ENCODE measurements at places on chromosomes 3 and 15.
A peak's percentile ranks its signal among the peaks of the same experiment; 100 is the strongest.

DNA sequence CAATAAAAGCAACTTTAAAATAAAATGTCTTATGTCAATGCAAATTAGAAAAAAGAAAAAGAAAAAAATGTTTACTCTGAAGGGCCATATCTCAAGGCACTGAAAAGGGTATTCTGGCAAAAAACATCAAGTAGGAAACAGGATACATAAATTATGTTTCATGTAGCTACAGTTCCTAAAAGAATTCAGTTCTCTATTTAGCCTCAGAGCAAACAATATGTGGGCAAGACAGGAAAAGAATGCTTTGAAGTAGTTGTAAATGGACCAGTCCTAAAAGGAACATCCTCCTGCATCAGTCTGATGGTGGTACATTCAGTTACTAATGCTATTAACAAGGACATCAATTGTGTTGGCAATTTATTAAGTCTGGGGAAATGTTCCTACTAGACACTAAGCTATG is 8.1 kb downstream of the COMMD2 start:
- no peak for DNase-seq

DNA sequence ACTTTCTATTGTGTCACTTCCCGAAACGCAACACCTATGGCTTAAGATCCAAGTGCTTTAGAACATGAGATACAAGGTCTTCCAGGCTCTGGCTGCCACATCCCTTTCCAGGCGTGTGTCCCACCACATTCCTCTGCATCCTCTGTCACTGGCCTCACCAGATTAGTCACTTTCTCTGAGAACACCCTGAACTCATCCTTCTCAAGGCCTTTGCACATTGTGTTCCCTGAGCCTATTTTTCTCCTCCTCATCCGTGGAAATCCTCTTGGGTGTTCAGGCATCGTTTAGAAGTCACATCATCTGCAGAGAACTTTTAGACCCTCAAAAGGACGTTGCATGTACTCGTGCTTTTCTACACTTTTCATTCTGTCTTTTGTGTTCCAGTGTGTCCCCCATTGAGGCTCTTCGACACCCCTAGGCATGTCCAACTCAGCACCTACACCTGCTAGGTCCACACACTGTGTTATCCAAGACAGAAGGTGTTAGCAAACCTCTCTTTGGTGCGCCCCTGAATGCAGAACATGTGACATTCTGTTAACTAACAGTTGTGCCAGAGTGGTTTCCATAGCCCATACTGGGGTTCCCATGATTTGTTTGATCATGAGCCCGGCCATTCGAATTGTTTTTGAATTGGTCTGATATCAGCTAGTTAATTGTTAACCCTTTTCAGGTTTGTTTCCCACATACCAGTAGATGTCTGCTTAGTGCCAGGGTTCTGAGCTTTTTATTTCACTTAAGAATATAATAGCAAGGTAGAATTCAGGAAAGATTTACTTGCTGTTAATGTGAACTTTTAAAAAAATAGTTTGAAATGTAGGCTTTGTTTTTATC is 67.2 kb downstream of the LPP start:
- no peak for DNase-seq

DNA sequence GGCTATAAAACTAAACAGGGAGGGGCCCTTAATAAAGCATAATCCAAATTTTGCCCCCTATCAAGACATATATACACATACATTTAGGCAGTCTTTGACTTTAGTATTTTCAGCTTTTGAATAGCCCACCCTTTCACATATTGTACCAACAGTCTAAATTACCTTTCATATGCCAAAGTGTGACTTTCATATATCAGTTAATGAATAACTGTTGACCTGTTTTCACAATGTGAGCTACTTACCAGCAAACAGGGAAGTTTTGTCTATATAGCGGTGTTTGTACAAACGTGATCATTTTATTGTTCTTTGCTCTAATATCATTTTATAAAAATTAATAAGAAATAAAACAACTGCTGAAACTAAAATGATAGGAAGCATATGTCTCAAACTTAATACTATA is 28.0 kb downstream of the CEP152 start:
- no peak for DNase-seq

DNA sequence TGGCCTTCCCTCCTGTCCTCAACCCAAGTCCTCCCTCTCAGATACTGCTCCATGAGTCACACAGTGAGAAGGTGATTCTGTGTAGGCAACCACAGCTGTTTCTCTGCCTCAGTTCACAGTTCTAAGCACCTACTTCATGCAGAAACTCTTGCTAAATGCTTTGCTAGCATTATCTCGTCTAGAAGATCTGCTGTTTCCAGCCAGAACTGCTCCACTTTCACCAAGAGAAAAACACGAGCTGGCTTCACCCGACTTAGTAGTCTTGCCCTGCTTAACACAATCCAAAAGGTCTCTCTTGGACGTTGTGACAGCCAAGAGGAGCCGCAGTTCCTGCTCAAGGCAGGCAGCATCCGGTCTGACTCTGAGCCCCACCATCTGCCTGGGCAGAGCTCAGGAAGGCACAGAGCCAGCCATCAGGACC is 272.1 kb downstream of the UACA start:
- DNase-seq: no peak

- no peak for DNase-seq
Measured at GRCh38 chr15:40111888-40112287, 3.2 kb upstream of the BMF start.

- DNase-seq: no peak
Measured at GRCh38 chr15:43106486-43106829, 620 bp upstream of the UBR1 start.

GRCh38 chr3:156161172-156161571 is 40.8 kb downstream of the KCNAB1 start:
- peak; percentile 13 for DNase-seq

DNA sequence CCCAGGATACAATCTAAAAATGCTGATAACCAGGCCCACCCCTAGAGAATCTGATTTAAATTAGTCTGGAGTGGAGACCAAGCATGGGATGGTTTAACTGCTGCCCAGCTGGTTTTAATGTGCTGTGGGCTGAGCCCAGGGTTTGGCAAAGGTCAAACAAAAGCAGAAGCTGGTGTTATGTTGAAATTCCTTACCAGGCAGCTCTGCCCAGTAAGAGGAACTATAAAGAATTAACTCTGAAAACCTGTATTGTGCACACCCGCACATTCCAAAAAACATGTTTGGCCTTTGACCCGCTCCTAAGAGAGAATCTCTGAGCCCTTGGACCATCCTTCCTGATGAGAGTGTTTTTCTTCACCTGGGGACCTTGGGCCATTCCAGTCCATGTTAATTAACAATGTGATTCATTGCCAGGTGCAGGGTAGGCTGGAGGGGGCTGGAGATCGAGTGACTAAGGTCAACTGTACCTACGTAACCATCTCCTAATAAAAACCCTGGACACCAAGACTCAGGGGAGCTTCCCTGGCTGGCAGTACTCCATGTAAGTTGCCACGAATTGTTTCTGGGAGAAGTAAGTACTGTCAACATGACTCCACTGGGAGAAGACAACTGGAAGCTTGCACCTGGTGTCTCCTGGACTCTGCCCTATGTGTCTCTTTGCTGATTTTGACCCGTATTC is 10.9 kb downstream of the CCDC13 start:
- no peak for DNase-seq

DNA sequence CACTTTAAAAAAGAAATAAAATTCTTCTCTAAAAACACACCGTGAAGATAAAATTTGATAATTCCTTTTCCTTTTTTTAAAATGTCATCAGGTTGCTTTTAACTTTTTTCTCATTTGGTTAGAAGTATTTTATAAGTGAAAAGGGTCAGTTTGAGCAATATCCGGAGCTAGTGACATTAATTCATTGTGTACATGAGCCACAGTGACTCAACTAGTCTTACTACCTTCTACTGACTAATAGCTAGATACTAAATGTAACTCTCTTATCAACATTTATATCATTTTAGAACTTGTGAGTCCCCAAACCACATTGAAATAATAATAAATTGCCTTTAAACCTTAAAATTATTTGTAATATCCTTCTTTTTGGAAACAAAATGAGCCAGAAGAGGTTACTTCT is 101.2 kb upstream of the ZBTB20 start:
- DNase-seq: no peak

DNA sequence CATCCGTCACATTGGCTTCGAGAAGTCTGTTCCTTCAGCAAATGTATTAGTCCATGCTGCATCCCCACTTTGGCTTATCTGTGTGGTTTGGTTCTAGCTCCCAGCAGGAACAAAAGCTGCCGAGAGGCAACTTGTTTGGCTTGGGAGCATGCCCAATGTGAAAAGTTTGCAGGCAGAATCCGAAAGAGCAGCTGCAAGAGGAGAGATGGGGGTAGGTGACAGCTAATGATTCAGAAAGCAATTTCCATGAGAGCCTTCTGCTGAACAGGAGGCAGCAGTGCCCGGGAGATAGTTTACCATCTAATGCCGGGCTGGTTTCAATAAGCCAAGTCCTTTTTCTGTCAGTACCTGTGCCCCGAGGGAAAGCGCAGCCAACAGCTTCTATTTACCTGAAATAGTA is 60.2 kb downstream of the GRM7 start:
- no peak for DNase-seq

- no peak for DNase-seq
Measured at GRCh38 chr3:157785102-157785826, 282.0 kb upstream of the VEPH1 start.

GRCh38 chr3:123766193-123767008 is 117.7 kb downstream of the MYLK start:
- DNase-seq: no peak

DNA sequence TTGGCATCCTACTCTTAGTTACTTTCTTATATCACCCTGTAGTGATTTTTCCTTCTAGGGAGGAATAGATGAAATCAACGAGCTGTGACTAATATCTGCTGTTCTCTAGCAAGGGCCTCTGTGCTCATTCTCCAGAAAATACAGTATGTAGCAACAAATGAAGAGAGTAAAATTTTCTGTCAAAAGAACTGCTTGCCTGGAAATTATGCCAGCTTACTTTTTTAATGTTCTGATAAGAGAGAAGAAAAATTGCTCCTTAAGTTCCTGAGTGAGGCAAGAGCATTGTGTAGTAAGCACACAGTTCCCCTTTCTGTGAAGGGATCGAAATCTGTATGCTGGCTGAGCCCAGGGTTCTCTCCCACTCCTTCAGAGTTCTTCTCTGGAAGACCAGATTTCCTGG is 51.4 kb upstream of the GK5 start:
- no peak for DNase-seq

- DNase-seq: peak; percentile 87
Measured at GRCh38 chr3:129120254-129121004, 1.2 kb downstream of the RAB43 start.

GRCh38 chr3:41304593-41304992 is 105.3 kb downstream of the CTNNB1 start:
- DNase-seq: no peak

GRCh38 chr3:160676547-160677303 is at the start of gene ARL14:
Gene ARL14 (plus strand): TSS chr3:160677160. CDS start chr3:160677347, 187 bp downstream.
- DNase-seq: no peak

DNA sequence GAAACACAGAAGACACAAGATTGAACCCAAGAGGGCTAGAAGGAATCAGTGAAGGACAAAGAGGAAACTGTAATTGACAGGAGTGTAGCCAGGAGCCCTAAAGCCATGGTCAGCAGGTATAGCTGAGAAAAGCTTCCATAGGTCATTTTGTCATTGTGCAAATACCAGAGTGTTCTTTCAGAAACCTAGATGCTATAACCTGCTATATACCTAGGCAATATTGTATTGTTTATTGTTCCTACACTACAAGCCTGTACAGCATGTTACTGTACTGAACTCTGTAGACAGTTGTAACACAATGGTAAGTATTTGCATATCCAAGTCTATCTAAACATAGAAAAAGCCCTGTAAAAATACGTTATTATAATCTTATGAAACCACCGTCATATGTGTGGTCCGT is 119.3 kb upstream of the LRRFIP2 start:
- no peak for DNase-seq

- no peak for DNase-seq
Measured at GRCh38 chr3:27671101-27671500, 51.0 kb downstream of the EOMES start.

DNA sequence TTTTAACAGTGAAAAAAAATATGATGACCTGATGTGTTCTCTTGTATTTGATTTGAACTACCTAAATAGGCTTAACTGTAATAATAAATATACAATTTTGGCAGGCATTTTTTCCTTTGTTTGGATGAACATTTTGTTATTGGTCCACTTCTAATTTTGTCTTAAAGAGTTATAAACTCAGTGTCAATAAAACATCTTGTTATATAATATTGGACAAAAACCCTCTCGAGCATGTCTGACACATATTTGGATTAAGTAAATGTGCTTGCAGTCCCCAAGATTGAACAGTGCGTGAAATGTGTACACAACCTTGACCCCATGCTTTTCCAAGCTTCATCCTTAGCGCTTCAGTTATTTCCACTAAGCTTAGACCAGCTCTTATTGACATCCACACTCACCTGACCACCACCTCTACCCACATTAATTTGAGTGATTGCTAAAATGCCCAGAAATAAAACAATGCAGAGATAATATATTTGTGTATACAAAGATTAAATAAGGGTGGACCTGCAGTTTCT is 131.7 kb upstream of the ZBED2 start:
- DNase-seq: no peak

DNA sequence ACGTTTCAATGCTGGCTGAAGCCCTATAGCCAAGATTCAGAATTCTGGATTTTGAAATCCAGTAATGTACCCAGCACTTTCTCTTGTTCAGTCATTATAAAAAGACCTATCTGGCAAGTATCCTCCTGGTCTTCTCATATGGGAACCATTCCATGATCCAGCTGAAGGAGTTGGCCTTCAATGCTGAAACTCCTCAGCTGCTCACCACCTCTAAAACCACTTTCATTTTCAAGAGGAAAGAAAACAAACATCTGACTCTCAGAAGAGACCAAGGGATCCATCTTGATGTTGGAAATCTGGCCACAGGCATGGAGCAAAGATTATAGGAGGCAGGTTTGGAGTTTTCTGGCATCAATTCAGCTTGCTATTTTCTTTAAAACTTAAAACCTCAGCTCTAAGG is 235.4 kb downstream of the FMN1 start:
- no peak for DNase-seq

GRCh38 chr15:81363718-81364500 is 10.1 kb downstream of the TMC3 start:
- no peak for DNase-seq

GRCh38 chr3:50155491-50155878 is 361 bp downstream of the SEMA3F start:
- no peak for DNase-seq

- DNase-seq: no peak
Measured at GRCh38 chr15:93619597-93619996, 530.6 kb upstream of the RGMA start.

- peak; percentile 13 for DNase-seq
Measured at GRCh38 chr3:12662593-12663400, 1.1 kb downstream of the RAF1 start.

GRCh38 chr15:93399121-93399520 is 310.1 kb upstream of the RGMA start:
- no peak for DNase-seq

Data from activated CD4-positive, alpha-beta T cell treated with anti-CD3 and anti-CD28 coated beads, Interleukin-2, amount 50 U/mL, for 1 hour (primary cell).